ENCODE measurements at places on chromosomes 1 and 21. TPM values are rescaled to one million over a fixed set of nuclear protein-coding genes. Genes with fewer than 3 reads are reported as not detected.

GJA9 gene
- not detected for total RNA-seq

EFNA3 gene
- not detected for total RNA-seq

- no peaks in the 10 kb centered on the region for H3K4me1 ChIP-seq
- H3K27me3 ChIP-seq: no peaks in the 10 kb centered on the region
- H3K4me3 ChIP-seq: no peak overlapping the region
- H3K36me3 ChIP-seq: peaks cover 14% of the 10 kb centered on the region
Measured at GRCh38 chr21:41241341-41241740, 73.4 kb downstream of the BACE2 start.

GRCh38 chr1:202207292-202207691 is 13.7 kb downstream of the LGR6 start:
- H3K4me1 ChIP-seq: no peaks in the 10 kb centered on the region
- H3K27me3 ChIP-seq: no peaks in the 10 kb centered on the region
- H3K27ac ChIP-seq: no peak overlapping the region
- H3K4me3 ChIP-seq: no peak overlapping the region
- no peak for DNase-seq

GRCh38 chr1:81712425-81712824 is 88.3 kb upstream of the ADGRL2 start:
- no peaks in the 10 kb centered on the region for H3K36me3 ChIP-seq
- H3K27me3 ChIP-seq: no peaks in the 10 kb centered on the region
- H3K4me3 ChIP-seq: no peak overlapping the region
- H3K27ac ChIP-seq: no peak overlapping the region
- DNase-seq: no peak

- no peaks in the 10 kb centered on the region for H3K27me3 ChIP-seq
- peaks cover 16% of the 10 kb centered on the region for H3K36me3 ChIP-seq
- no peak overlapping the region for H3K27ac ChIP-seq
- H3K4me1 ChIP-seq: no peaks in the 10 kb centered on the region
- DNase-seq: no peak
- H3K4me3 ChIP-seq: no peak overlapping the region
Measured at GRCh38 chr1:10308001-10308400, 90.9 kb upstream of the PGD start.

GRCh38 chr1:158924677-158925076 is 6.7 kb upstream of the PYHIN1 start:
- no peaks in the 10 kb centered on the region for H3K4me1 ChIP-seq
- H3K4me3 ChIP-seq: no peak overlapping the region
- H3K36me3 ChIP-seq: no peaks in the 10 kb centered on the region
- no peak for DNase-seq
- H3K27me3 ChIP-seq: no peaks in the 10 kb centered on the region

- peak; percentile 60 for DNase-seq
- H3K27me3 ChIP-seq: no peaks in the 10 kb centered on the region
- H3K4me3 ChIP-seq: peak overlapping the region; percentile 52
- H3K4me1 ChIP-seq: no peaks in the 10 kb centered on the region
- no peaks in the 10 kb centered on the region for H3K36me3 ChIP-seq
Measured at GRCh38 chr1:217090060-217090911, 367.1 kb upstream of the ESRRG start.

- H3K27ac ChIP-seq: peak overlapping the region; percentile 54
- no peak for DNase-seq
- no peaks in the 10 kb centered on the region for H3K4me1 ChIP-seq
- H3K36me3 ChIP-seq: peaks cover 42% of the 10 kb centered on the region
- H3K4me3 ChIP-seq: no peak overlapping the region
Measured at GRCh38 chr1:201138311-201138840, 11.4 kb upstream of the ASCL5 start.

- DNase-seq: no peak
- no peaks in the 10 kb centered on the region for H3K4me1 ChIP-seq
- H3K4me3 ChIP-seq: no peak overlapping the region
- H3K27me3 ChIP-seq: no peaks in the 10 kb centered on the region
- no peak overlapping the region for H3K27ac ChIP-seq
Measured at GRCh38 chr1:224565186-224565585, 50.9 kb upstream of the CNIH3 start.

DNA sequence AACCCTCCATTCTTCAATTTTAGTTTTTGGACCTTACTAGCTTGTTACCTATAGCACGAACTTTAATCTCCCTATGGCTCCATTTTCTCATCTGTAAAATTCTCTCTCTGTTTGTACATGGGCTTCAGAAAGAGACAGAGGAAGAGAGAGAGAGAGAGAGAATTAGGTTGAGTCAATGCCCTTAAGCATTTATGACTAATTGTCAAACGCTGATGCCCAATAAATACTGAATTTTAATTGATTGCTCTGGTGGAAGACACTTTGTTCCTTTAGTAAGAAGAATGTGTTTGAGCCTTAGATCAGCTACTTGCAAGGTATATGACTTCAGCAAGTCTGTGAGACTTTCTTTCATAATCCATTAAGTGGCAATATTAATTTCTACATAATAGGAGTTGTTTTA is 743.1 kb upstream of the ADGRL4 start:
- DNase-seq: no peak
- no peak overlapping the region for H3K27ac ChIP-seq
- no peaks in the 10 kb centered on the region for H3K36me3 ChIP-seq
- no peaks in the 10 kb centered on the region for H3K27me3 ChIP-seq

DNA sequence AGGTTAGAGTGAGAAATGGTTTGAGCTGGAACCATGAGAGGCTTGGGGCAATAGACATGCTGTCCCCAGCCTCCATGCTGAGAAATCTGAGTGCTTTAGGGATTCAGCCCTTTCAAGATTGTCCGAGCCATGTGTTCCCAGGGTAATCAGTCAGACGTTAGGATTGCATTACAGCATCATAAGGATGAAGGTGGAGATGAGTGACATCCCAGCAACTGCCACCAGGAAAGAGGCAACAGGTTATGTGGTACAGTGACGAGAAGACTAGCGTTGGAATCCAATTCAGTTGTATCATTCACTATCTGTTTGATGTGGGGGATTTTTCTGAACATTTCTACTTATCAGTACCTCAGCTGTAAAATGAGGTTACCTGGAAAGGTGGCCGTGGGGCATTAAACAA is 1.7 kb downstream of the CAMK1G start:
- DNase-seq: no peak
- H3K4me1 ChIP-seq: no peaks in the 10 kb centered on the region
- no peak overlapping the region for H3K4me3 ChIP-seq
